Epithelial cell of umbilical artery (primary cell): ENCODE measurements at places on chromosomes 3 and 15. TPM values are rescaled to one million over a fixed set of nuclear protein-coding genes. Genes with fewer than 3 reads are reported as not detected.

Gene MTMR10
- total RNA-seq, result 14.9 and 36.3 TPM in 2 replicates

Gene ADCY5
- under 0.01 TPM in 1 of 2 replicates, not detected in the other for total RNA-seq

Gene RBP2
- total RNA-seq, result not detected in 2 replicates

Gene NDUFB4
- 17.3 and 32.2 TPM in 2 replicates for total RNA-seq

Gene CD96
- total RNA-seq, result not detected in 2 replicates

Gene TMCO5A
- not detected in 2 replicates for total RNA-seq

Gene CCDC39
- total RNA-seq, result not detected in 2 replicates

Gene ZPLD1
- total RNA-seq, result not detected in 2 replicates

Gene SCN11A
- total RNA-seq, result under 0.01 TPM in 1 of 2 replicates, not detected in the other

Gene IL16
- under 0.01 TPM in 2 replicates for total RNA-seq

Gene ARHGEF26
- 0.46 and 0.97 TPM in 2 replicates for total RNA-seq

Gene ACTC1
- total RNA-seq, result not detected in 2 replicates

Gene PAQR5
- total RNA-seq, result under 0.01 and 0.15 TPM in 2 replicates

Gene NMNAT3
- total RNA-seq, result 0.30 and 0.32 TPM in 2 replicates

Gene EIF4A2
- total RNA-seq, result 732 and 2,203 TPM in 2 replicates

Gene TRH
- not detected in 2 replicates for total RNA-seq

Gene ROBO2
- under 0.01 TPM in 1 of 2 replicates, not detected in the other for total RNA-seq

Gene MEIS2
- 17.9 and 40.0 TPM in 2 replicates for total RNA-seq

Gene GNAT1
- total RNA-seq, result not detected in 2 replicates

Gene MAP6D1
- 1.3 and 3.0 TPM in 2 replicates for total RNA-seq

Gene POLQ
- total RNA-seq, result 6.2 and 8.4 TPM in 2 replicates

Gene ALDH1L1
- not detected in 2 replicates for total RNA-seq
